Right cardiac atrium (tissue), 5 donors: ENCODE measurements at places on chromosomes 2 and 18.
A peak's percentile ranks its signal among the peaks of the same experiment; 100 is the strongest.

GRCh38 chr18:31247574-31248199, 70.3 kb upstream of the DSG1 start:
- no peak for DNase-seq

DNA sequence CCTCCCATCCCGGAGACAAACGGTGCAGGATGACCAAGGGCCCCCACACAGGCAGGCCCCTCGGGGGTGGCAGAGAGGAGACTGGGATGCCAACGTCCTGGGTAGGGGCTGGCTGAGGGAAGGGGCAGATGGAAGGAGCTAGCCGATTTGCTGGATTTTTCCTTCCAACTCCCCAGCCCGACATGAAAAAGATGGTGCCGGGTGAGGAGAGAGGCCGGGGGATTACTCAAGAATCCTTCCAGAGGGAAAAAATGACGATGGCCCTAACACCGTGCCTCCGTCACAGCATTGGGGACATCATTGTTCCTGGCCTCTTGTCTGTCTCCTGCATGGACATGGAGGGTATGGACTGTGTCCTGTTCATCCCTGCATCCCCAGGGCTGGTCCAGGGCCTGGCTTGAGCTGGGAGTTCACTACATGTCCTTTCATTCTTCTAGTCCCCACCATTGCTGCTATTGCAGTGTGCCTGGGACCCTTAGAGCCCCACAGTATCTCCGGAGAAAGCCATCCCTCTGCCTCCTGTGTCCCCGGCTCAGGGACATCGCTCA, 217.7 kb downstream of the TNS1 start:
- DNase-seq, result no peak

GRCh38 chr2:5454051-5454390, 238.2 kb upstream of the SOX11 start:
- no peak for DNase-seq

GRCh38 chr2:128329607-128330006, 10.9 kb upstream of the HS6ST1 start:
- DNase-seq, result no peak

DNA sequence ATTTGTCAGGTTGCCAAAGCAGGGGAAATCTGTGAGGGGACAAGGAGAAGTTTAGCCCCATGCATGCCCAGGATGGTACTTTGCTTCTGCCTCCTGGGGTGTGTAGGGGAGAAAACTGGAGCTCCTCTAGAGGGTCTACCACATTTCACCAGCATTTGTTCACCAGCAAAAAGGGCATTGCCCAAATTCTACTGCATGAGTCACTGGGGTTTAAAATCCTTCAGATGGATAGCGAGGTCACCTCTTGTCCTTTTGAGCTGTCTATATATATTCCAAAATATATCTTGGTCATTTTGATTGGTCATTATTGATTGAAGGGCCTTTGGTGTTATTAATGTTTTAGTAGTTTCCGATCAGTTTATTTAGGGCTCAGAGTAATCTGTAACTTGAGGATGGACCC, 18.7 kb downstream of the FHOD3 start:
- no peak for DNase-seq

DNA sequence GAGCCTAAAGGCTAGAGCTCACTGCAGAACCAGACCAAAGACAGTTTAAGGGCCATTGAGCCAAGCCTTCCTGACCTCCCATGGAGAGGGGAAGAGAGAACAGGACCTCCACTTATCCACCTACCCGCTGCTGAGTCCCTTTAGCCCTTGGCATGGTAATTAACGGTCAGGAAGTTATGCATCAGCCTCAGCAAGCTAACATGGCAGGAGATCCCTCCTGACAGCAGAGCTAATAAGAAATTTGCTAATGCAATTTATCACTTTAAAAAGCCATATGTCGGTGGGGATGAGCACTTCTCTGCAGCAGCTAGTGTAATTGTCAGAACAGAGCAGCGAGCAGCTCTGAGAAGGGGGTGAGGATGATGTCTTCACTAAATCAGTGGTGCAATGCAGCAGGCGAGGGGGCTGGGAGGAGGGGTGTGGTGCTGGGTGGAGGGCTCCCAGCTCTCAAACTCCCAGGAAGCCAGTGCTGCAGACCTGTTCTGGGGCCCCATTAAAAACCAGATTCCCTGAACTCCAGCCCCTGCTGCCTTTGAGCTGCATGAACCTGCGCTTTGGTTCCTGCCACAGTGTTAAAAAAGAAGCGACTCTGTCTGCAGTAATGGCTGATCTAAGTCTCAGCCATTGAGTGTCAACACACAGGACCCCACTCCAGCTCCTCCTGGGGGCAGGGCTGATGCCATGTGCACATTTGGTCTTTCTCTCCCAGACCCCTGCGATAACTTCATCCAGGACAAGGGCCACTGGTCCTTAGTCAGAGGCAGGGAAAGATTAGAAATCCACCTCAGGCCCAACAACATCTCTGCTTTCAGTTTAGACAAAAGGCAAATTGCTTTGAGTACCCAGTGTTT, 84.2 kb upstream of the STPG4 start:
- no peak for DNase-seq

- DNase-seq, result no peak
Measured at GRCh38 chr18:42742969-42743368, 372.5 kb downstream of the RIT2 start.

- DNase-seq, result no peak
Measured at GRCh38 chr2:215702116-215702902, 266.4 kb upstream of the FN1 start.

- DNase-seq, result peak; percentile 83
Measured at GRCh38 chr18:75208155-75208835, 644 bp downstream of the PTGR3 start.

GRCh38 chr2:238872026-238872425, 24.1 kb downstream of the TWIST2 start:
- no peak for DNase-seq

DNA sequence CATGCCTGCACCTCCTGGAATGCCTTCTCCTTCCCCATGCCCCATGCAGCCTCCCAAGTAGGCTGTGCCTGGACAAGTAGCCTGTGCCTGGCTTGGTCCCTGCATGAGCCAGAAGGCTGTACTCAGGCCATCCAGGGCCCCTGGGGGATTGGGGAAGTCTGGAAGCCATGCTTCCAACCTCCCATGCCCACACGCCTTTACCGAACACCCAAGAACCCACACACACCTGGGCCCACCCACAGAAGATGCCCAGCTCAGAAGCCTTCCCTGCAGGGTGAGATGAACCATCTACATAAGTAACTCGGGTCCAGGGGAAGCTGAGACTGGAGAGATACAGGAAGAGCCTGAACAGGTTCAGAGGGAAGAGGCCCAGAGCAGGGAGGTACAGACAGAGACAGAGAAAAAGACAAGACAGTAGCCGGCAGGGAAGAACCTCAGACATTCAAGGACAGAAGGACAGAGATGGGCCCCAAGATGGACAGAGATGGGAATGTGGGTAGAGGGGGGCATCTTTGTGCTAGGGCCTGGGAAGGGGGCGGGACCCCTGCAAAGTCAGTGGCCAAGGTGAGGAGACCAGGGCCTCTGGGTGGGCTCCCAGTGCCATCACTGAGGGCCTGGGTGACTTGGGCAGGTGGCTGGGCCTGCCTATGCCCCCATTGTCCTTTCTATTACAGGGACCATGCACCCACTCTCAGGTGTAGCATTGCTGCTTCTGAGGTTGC, 4.3 kb downstream of the BIN1 start:
- peak; percentile 46 for DNase-seq

DNA sequence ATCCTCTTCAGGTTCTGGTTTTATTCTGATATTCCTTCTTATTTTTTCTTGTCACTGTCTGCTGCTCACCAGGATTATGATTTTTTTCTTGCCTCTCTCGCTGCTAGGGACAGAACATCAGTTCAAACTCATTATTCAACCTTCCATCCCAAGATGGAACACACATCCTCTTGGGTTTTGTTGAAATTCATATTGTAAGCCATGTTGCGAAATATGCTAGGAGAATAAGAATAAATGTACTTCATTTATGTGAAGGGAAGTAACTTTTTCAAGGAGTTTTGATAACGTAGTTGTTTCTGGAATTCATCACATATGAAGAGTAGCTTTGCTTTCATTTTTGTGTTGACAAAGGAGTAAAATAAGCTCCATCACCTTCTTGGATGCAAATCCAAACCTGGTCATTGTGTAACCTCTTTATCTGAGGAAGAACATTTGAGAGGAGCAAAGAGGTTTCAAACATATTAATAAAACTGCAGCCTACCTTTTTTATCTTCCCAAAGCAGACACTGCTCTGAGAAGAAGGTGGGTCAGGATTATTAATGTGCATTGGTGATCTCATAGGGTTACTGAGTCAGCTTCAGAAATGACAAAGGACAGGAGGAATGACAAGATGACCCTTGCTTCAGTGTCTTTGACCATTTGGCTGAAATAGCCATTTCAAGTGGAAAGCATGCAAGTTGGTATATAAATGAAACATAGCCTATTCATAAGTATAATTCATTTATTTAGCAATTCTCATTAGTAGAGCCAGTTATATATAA, 280.0 kb downstream of the GULP1 start:
- DNase-seq, result no peak

GRCh38 chr2:24490181-24490689, 819 bp upstream of the NCOA1 start:
- DNase-seq, result no peak

DNA sequence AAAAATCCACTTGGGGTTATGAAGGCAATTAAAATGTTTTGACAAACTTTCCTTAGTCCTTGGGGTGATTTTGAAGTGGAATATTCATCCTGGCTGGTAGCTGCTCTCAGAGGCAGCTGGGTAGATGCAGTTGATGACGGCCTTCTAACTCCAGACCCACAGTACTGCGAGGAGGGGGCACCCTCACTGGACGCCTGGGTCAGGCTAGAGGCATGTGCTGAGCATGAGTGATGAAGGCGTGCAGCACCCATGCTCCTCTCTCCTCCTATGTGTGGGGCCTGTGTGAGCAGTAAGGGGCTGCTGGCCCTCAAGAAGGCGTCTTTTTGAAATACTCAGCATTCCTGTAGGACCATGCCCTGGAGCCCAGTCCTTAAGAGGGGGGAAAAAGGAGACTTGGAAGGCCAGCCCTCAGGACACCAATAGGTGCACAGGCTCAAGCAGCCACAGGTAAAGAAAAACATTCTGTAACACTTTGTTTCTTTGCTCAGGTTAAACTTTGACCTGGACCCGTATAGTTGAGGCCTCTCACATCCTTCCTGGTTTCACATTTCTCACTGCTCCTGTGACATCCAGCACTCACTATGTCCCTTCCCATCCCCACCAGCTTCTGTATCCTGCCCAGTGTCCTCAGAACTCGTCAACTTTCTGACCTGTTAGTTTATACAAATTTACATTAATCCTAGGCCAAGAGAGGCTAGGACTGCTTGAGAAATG, 64.4 kb downstream of the CD8B2 start:
- no peak for DNase-seq

GRCh38 chr2:181774685-181775084, 94.4 kb upstream of the NEUROD1 start:
- DNase-seq, result no peak

DNA sequence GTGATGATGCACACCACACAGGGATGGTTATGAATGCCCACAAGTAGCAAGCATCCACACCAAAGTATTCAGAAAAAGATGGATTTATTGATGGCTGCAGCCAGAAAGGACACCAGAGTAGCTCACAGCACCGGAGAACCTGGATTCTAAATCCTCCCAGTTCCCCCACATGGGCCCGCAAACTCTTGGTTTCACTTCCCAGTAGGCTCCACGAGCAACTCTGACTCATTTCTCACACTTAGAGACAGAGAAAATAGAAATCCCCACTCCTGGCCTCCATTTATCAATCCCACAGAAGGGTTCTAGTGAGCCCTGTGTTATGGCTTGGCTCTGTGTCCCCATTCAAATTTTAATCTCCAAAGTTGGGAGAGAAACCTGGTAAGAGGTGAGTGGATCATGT, 426.7 kb upstream of the MYT1L start:
- DNase-seq, result no peak

DNA sequence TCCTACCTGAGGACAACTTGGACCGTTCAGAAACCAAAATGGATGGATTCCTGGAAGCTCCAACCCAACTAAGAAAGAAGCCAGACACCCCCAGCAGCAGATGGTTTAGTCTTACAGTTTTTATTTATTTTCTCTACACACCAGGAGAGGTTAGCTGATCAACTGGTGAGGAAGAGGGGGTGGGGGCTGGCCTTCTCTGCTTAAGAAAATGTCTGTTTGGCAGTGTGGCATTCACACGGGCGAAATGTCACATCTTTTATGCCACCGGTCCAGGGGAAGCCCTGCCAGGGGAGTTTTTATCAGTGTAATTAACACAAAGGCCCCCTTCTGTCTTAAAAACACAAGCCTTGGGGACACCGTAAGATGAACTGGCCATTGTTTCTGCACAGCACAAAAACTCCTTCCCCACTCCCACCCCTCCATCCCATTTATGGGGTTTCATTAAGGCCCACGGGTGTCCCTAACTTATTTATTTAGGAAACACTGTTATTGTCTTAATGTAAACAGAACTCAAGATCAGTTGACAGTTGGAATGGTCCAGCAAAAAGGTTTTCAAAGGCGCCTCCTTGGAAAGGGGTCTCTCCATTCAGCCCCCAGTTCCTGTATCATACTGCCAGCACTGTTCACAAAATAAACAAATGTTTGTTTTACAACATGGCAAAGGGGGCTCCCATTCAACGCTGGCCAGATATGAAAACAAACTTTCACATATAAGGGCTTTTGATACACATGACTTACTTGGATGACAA, 217.0 kb downstream of the C1D start:
- DNase-seq, result no peak

DNA sequence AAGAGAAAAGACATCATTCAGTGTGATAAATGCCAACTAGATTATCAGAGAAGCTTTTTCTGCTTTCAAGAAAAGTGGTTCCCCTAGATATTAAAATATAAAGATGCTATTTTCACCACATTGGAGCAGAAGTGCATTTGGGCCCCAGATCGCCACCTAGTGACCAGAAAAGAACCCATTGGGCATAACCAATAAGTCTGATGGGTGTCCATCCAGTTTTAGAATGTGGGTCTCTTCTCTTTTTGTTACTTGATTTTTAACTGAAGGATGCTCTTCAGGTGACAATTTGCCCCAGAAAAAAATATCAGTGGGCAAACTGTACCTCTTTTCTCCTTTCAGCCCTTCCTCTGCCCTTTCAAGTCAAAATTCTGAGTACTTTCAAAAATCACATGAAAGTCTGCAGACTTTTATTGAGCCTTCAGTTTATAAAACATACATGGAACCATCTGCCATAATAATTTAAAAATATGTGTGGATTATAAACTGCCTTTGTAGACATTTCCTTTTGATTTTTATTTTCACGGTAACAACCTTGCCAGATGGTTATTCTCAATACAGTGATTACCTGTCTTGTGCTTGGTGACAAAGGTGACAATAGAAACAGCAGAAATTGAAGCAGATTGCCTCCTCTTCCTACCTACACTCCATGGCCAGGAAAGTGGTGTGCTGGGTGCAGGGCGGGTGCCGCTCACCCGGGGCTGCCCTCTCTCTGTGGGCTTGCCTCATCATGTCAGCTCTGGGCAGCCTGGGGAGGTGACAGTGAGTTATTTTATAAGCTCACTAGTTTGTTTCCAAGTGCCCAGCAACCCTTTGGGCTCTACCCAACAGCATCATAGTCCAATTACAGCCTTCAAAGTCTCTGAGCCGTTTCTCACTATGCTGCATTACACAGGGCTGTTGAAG, 124.5 kb downstream of the DCDC2C start:
- DNase-seq, result no peak

- DNase-seq, result no peak
Measured at GRCh38 chr2:171578127-171578803, 56.0 kb downstream of the CYBRD1 start.

GRCh38 chr2:58571181-58571852, 330.2 kb upstream of the FANCL start:
- no peak for DNase-seq
